Fibroblast of lung (primary cell): ENCODE measurements at places on chromosomes 4 and X. TPM values are rescaled to one million over a fixed set of nuclear protein-coding genes. Genes with fewer than 3 reads are reported as not detected.

- DNase-seq, result no peak
Measured at GRCh38 chr4:77845400-77845799, 17.2 kb upstream of the MRPL1 start.

The TXK gene
- total RNA-seq, result 0.26 and 0.66 TPM in 2 replicates

- no peak for DNase-seq
Measured at GRCh38 chrX:109793191-109793590, 60.1 kb upstream of the ACSL4 start.

The CCSER1 gene
- total RNA-seq, result under 0.01 TPM in 2 replicates

- no peak for DNase-seq
Measured at GRCh38 chrX:31293409-31293808, 221.6 kb upstream of the FTHL17 start.

GRCh38 chr4:109041463-109042360 lies 260.7 kb downstream of the COL25A1 start:
- DNase-seq, result peak; percentile 24

The GLRB gene
- 13.6 and 25.9 TPM in 2 replicates for total RNA-seq

GRCh38 chrX:69387567-69388487 lies 116.3 kb upstream of the NALF2 start:
- peak; percentile 23 for DNase-seq

The EGFL6 gene
- 0.17 and 2.1 TPM in 2 replicates for total RNA-seq

- peak; percentile 95 for DNase-seq
Measured at GRCh38 chr4:168758351-168758876, 251.6 kb downstream of the CBR4 start.

The ZNF711 gene
- total RNA-seq, result 0.50 and 1.0 TPM in 2 replicates

- peak; percentile 60 for DNase-seq
Measured at GRCh38 chrX:49172280-49172780, 632 bp downstream of the PLP2 start.

DNA sequence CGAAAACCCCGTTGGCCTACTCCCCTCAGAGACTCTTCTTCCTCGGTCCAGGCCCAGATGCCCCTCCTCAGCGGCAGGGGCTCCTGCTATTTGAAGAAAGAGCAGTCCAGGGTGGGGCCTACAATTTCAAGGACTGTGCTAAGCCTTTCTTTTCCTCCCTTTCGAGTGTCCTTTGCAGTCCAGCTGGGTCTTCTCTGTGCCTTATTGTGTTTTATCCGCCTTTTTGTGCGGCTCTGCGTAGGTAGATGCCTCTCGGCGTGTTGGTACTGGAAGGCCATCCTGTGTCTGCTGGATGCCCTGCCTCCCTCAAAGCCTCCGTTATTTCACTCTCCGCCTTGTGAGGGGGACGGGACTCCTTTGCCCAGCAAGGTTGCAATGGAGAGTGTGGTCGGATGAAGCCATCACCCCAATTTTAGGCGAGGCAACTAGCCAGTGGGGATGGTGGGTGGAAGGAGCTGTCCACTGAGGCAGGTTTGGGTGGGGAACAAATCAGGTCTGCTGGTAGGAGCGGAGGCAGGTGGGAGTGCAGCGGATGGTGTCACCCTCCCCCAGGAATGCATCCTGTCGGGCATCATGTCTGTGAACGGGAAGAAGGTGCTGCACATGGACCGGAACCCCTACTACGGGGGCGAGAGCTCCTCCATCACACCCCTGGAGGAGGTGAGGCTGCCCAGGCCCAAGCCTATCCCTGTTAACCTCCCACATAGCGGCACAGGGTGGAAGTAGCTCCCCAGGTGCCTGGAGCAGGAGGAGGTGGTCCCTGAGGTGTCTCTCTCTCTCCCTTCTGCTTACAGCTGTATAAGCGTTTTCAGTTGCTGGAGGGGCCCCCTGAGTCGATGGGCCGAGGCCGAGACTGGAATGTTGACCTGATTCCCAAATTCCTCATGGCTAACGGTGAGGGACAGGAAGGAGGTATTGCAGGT lies 1.3 kb downstream of the GDI1 start:
- no peak for DNase-seq

The BCORL1 gene
- 1.3 and 2.8 TPM in 2 replicates for total RNA-seq

- DNase-seq, result no peak
Measured at GRCh38 chr4:6649216-6649615, 8.7 kb downstream of the MRFAP1 start.

The MXRA5 gene
- 11.0 and 40.3 TPM in 2 replicates for total RNA-seq

The MAGEA2B gene
- not detected in 2 replicates for total RNA-seq

DNA sequence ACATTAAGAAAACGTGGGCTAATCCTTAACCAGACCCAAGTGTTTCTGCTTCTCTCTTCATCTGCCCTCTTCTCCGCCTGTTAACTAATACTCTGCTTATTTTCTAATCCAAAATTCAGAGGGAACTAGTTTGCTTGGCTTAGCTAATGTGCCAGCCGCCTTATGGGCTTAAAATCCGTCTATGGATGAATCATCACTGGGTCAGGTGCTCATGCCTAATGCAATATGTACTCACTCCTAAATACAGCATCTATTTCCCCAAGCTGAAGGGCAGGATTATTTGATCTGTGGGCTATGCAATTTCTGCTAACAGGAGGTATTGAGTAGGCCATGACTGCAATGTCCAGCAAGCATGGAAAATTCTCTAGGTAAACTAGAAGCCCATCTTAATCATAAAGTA lies 12.4 kb downstream of the DYNLT3 start:
- DNase-seq, result no peak

GRCh38 chrX:43386875-43387274 lies 269.2 kb upstream of the MAOA start:
- no peak for DNase-seq

The CYLC1 gene
- not detected in 2 replicates for total RNA-seq

The PAGE1 gene
- total RNA-seq, result not detected in 2 replicates

DNA sequence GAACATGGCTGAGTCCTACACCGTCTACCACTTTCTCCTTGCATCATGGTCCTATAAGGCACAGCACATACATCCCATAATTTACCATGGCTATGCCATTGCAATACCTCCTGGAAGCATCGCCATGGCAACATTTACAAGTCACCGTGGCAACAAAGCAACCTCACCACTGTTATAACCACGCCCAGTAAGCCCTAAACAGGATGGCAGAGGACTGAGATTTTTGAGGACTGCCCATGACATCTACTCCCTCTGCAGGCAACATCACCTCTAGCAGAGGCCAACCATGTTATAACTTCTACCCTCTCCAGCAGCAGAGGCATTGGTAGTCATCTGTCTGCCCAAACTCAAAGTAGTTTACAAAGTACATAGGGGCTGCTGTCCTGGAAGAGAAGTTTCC lies 29.7 kb downstream of the BCOR start:
- DNase-seq, result no peak

DNA sequence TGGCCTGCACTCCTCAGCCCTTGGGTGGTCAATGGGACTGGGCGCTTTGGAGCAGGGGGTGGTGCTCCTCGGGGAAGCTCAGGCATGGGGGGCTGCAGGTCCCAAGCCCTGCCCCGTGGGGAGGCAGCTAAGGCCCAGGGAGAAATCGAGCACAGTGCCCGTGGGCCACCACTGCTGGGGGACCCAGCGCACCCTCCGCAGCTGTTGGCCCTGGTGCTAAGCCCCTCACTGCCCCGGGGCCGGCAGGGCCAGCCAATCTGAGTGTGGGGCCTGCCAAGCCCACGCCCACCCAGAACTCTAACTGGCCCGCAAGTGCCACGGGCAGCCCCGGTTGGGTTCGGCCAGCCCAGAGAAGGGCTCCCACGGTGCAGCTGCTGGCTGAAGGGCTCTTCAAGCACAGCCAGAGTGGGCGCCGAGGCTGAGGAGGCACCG lies 30.9 kb upstream of the IL15 start:
- DNase-seq, result no peak

- no peak for DNase-seq
Measured at GRCh38 chr4:80228460-80228859, 31.2 kb downstream of the PRDM8 start.

- no peak for DNase-seq
Measured at GRCh38 chr4:53804719-53805118, 213.4 kb upstream of the LNX1 start.

DNA sequence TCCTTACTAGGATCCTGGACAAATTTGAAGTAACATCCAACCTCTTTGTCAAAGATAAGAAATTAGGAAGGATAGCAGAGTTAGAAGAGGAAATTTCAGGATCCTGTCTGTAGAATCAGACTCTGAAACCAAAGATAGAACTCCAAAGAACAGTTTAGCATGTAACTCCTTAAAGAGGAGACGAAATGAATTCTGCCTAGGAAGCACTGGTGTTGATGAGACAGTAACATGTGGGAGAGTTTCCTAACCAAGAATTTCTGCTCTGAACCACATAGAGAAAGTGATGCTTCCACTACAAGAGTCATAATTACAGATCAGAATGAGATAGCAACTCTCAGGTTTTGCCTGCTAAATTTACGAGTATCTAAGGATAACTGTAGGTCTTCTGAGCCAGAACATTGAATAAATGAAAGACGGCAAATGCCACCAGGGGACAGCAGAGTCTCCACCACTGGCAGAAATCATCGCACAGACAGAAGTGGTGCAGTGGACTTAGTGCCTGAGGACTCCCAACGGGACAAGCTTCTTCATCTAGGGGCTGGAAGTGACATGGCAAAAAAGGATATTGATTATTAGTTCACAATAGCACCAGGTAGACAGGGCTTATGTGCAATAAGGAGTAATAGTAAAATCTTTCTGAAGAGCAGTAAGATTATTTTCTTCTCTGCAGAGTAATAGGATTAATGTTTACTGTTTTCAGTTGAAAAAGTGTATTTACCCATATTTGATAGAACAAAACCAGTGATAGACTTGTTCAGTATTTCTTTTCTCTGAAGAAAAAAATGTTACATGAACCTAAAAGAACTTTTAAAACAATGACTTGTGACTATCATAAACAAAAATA lies 6.7 kb upstream of the PPID start:
- DNase-seq, result peak; percentile 65

The PDLIM3 gene
- total RNA-seq, result 20.8 and 50.3 TPM in 2 replicates

- DNase-seq, result no peak
Measured at GRCh38 chrX:136616987-136617685, 30.8 kb upstream of the CD40LG start.

- no peak for DNase-seq
Measured at GRCh38 chr4:120088507-120088906, 21.9 kb upstream of the MAD2L1 start.

- DNase-seq, result no peak
Measured at GRCh38 chrX:23559975-23560374, 107.3 kb upstream of the PRDX4 start.

- DNase-seq, result no peak
Measured at GRCh38 chr4:163631288-163631687, 136.8 kb downstream of the TMA16 start.

The KDM5C gene
- 65.5 and 83.6 TPM in 2 replicates for total RNA-seq

GRCh38 chrX:20001588-20001987 lies 10.7 kb upstream of the BCLAF3 start:
- DNase-seq, result no peak

GRCh38 chr4:116590648-116591047 lies 494.7 kb downstream of the TRAM1L1 start:
- no peak for DNase-seq

The DMRTC1 gene
- not detected in 2 replicates for total RNA-seq
